ENCODE measurements at places on chromosomes 7 and 10.

GRCh38 chr7:128174386-128174785 lies 66.7 kb upstream of the LEP start:
- DNase-seq, result no peak

GRCh38 chr10:34262985-34263384 lies 552.1 kb downstream of the PARD3 start:
- no peak for DNase-seq

- no peak for DNase-seq
These were observed 92.7 kb upstream of the SAMD8 start for GRCh38 chr10:75018686-75019307.

- DNase-seq, result no peak
These were observed 4.1 kb downstream of the SSBP1 start for GRCh38 chr7:141742229-141742628.

DNA sequence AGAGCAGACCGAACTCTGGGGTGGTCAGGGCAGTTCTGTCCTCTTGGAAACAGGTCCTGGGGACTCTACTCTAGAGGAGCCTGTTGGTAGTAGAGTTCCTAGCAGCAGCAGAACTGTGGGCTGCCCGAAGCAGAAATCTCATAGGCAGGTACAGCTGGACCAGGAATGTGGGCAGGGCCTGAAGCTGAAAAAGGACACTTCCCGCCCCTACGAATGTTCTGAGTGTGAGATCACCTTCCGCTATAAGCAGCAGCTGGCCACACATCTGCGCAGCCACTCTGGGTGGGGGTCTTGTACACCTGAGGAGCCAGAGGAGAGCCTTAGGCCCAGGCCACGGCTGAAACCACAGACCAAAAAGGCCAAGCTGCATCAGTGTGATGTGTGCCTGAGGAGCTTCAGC lies 8.3 kb upstream of the ZNF783 start:
- no peak for DNase-seq

GRCh38 chr7:27032839-27033238 lies 63.0 kb downstream of the HOXA1 start:
- no peak for DNase-seq

GRCh38 chr7:5780801-5781496 lies 514 bp downstream of the RNF216 start:
- peak; percentile 10 for DNase-seq

DNA sequence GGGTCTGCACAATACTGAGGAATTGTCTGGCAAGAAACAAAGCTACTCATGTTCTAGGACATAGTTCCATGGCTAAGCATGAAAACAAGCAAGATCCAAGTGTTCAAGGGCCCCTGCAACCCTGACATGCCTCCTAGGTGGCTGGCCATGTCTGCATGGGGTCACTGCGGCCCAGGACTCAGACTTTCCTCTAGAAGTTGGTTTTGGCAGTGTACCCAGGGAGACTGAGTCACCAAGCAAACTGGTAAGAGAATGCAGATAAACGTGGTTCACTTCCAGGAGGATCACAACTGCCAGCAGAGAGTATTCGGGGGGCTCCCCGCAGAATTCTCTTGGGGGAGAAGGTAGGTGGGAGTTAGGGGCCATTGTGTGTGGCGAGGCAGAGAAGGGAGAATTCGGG lies 7.4 kb upstream of the PFKFB3 start:
- no peak for DNase-seq

DNA sequence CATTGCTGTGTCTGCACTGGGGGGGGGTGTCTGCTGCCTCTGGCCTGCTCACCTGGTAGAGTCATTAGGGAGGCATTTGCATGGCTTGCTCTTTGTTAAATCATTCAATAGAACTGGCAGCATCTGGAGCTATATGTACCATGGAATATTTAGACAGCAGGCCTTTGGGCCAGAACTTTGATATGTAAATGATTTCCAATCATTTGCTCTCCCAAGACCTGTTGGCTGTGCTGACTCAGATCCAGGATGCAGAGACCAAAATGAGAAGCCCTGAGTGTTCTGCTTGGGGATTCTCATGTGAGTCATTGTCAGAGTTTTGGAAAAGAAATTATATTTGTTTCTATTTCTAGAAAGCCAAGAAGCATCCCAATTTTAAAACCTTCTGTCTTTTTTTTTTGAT lies 257.6 kb upstream of the IGFBP3 start:
- DNase-seq, result no peak

- DNase-seq, result peak; percentile 14
These were observed 162.3 kb downstream of the BAMBI start for GRCh38 chr10:28839600-28840007.

DNA sequence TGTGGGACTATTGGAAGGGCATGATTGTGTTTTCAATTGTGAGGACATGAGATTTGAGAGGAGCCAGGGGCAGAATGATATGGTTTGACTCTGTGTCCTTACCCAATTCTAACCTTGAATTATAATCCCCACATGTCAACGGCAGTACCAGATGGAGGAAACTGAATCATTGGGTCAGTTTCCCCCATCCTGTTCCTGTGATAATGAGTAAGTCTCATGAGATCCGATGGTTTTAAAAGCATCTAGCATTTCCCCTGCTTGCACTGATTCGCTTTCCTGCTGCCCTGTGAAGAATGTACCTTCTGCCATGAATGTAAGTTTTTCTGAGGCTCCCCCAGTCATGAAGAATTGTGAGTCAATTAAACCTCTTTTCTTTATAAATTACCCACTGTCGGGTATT lies 1367.1 kb downstream of the XPNPEP1 start:
- no peak for DNase-seq

DNA sequence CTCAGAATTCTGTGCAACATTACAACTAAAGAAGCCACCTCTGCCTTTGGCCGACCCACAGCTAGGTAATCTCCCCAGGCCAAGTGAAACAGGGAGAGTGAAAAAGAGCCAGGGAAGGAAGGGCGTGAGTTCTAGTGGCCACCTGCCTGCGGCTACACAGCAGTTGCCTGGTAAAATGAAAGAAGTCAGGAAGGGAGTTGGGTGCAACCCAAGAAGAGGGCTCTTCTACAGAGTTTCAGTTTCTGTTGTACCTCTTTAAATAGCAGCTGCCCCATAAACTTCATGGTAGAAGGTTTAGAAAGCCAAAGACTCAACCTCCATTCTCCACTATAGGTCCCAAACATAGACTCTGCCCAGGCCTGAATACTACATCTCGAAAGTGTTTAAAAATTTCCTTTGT lies 76.2 kb upstream of the TMEM168 start:
- DNase-seq, result no peak

DNA sequence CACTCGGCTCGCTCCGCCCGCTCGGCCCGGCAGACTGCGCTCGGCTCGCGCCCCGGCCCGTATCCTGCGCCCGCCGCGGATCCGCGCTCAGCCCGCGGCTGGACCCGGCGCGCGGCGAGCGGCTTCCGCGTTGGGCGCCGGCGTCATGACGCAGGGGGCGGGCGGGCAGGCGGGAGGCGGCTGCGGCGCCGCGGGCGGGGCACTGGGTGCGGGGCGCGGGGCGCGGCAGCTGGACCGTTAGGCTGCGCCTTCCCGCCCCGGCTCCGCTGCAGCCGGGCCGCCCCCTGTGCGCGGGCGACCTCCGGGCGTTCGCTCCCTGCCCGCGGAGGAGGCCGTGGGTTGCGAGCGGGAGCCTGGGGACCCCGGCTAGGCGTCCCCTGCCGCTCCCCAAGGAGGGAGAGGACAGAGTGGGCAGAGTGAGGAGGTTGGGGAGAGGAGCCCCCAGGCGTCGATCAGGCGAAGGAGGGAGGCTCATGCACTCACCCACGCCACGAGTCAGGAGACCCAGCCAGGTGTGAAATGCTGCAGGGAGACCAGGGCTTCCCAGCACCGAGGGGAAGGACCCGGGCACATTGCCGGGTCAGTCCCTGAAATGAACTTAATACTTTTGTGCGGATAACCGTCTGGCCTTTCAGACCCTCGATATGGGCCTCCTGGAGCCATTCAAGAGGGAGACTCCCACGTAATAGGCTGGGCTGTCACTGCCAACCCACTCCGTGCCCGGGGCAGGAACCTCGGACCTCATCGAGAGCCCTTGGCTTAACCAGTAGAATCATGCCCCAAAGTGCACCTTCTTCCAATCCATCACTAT lies at the start of gene PIP4K2A:
PIP4K2A (minus strand) TSS at position 100 of the 811 bp plus-strand sequence. CDS start 252 bp downstream, outside the sequence.
- peak; percentile 85 for DNase-seq

GRCh38 chr10:58731276-58731675 lies 218.6 kb downstream of the BICC1 start:
- DNase-seq, result no peak

GRCh38 chr7:130841416-130841815 lies 107.4 kb upstream of the KLF14 start:
- no peak for DNase-seq

DNA sequence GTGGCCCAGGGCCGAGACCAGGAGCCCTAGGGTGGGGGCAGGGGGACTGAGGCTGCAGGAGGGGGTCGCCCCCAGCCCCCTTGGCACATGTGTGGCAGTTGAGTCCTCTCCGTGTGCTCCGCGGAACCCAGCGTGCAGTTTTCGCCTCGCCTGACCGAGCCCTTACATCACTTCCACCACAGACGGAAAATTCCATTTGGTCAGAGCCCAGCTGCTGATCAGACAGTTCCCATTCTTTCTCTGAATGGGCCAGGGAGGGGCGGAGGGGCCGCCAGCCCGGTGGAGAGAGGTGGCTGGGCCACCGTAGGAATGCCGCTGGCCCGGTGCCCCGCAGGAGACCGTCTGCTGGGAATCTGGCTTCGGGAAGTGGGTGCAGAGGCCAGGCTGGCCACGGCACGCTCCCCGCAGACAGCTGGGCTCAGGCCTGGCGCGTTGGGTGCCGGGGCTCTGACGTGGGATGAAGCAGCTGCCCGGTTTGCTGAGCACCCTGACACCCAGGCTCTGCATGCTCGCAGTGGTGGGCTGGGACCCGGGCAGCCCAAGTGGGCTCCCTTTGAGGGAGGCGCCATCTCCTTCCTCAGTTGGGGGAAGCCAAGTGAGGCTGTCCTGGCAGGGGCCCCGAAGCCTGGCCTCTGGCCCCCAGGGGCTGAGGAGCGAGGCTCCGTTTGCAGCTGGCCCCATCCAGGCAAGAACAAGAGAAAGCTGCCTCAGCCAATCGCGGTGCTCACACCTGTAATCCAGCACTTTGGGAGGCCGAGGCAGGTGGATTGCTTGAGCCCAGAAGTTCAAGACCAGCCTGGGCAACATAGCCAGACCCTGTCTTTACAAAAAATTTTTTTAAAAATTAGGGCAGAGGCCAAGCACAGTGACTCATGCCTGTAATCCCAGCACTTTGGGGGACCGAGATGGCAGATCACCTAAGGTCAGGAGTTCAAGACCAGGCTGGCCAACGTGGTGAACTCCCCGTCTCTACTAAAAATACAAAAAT lies 9.9 kb downstream of the TTYH3 start:
- DNase-seq, result no peak

GRCh38 chr10:123270221-123270620 lies 116.0 kb downstream of the BUB3 start:
- DNase-seq, result no peak

DNA sequence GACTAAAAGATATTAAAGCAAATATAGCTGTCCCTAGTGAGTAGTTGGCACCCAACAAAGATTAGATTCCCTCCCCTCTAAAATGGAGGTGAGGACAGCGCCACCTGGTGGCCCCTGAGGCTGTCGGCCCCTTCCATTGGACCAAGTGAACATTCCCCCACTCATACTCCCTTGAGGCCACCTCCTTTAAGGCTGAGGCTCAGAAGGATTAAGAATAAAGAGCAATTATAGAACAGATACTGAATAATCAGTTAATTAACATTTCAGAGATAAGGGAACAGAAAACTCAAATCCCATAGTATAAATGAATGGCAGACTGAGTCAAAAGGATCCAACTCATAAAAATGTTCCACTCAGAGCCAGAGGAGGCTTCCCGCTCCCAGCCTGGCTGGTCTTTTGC lies 130.4 kb upstream of the GHITM start:
- DNase-seq, result peak; percentile 30

GRCh38 chr7:27871086-27871485 lies 131.1 kb downstream of the TAX1BP1 start:
- DNase-seq, result no peak

DNA sequence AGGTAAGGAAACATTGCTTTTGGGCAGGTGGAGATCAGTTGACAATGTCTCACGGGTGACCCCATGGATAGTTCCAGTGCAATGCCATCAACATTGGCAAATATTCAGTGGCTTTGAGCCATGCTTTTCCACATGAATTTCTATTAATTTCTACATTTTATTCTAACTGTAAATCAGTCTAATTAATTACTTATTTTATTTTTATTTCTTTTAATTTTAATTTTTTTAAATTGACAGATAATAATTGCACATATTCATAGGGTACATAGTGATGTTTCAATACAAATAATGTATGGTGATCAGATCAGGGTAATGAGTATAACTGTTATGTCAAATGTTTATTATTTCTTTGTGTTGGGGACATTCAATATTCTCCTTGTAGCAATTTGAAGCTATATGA lies 3.8 kb downstream of the ABCA13 start:
- no peak for DNase-seq

- no peak for DNase-seq
These were observed 2.0 kb downstream of the EIF3A start for GRCh38 chr10:119078422-119079179.

DNA sequence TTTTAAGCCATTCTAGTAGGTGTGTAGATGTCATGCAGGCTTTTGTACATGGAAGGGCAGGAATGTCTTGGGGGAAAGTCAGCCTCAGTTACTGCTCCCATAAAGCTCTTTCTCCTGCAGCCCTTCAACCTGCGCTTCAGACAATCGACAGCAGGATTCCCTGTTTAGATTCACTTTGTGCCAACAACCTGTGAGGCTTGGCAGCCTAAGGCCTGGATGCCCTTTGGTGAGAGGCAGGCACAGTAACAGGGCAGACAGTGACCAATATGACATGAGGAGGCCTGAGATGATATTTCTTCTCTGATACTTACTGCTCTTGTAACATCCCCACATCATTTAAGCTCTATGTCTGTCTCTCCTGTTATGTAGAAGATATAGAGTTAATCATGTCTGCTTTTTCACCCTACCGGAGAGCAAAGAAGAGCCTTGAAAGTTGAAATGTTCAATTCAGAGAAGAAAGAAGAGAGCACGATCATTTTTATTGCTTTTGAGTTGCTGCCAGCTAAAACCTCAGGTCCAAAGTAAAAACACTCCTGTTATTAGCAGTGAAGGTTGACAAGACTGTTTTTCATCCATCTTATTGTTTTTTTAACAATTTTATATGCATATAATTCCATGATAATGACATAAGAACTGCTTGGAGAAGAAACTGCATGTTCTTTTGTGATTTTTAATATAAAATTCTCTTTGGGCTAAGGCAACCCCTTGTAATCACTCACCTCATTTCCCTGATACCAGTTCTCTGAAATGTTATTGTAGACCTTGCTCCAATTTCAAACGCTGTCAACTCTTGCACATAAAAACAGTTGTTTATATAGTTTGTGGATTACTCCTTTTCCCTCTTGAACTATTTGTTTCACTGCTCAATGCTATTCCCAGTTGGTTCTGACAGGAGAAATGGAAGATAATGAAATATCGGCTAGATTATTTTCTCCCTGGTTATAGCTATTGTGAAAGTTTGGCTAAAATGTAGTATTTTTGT lies 140.9 kb downstream of the GALNT17 start:
- DNase-seq, result no peak

GRCh38 chr7:149772956-149773434 lies 393 bp downstream of the ZNF467 start:
- no peak for DNase-seq
